ENCODE measurements at places on chromosomes 1 and 21.

DNA sequence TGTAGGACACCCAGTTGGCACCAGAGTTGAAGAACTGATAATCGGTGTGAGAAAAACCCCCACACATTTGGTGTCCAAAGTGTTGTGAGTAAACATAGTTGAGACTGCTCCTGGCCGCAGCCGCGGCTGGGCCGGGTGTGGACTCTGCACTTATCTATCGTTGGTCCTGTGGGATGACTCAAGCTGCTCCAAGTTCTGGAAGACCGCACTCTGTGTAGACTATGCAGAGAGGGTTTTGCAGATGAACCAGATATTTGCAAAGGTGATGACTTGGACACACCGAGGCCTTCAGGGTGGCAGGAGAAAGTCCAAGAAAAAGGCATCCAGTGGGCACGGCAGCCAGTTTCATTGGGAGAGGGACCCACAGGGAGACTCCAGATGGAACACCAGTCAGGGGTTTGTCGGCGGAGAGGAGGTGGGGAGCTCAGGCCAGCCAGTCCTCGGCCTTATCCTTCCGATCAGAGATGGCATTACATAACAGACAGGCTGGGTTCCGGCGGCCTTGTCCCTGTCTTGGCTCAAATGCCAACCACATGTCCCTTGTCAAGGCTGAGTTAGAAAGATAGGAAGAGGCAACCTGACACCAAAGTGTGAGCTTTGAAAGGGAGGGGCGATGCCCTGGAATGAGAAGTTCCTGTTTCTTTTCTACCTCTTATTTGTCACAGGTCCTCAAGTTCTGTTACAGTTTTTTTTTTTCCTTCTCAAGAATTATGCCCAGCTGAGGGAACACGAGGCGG is 21.1 kb downstream of the C2CD2 start:
- no peak for DNase-seq

DNA sequence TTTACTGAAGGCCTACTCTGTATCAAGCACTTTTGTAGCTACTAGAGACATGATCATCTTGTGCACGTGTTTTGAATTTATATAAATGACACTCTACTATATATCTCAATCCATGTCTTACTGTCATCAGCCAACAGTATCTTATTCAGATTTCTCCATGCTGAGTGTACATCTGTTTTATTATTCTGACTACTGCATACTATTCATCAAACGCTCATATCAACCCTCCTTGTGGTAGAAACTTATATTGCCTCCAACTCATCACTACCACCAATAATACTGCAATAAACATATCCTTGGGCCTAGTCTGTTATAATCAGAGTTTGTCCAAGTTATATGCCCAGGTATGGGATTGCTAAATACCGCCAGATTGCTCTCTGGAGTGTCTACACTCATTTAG is 81.6 kb upstream of the IRF2BP2 start:
- DNase-seq: no peak

- no peak for DNase-seq
Measured at GRCh38 chr21:37758982-37759381, 157.3 kb downstream of the KCNJ6 start.

DNA sequence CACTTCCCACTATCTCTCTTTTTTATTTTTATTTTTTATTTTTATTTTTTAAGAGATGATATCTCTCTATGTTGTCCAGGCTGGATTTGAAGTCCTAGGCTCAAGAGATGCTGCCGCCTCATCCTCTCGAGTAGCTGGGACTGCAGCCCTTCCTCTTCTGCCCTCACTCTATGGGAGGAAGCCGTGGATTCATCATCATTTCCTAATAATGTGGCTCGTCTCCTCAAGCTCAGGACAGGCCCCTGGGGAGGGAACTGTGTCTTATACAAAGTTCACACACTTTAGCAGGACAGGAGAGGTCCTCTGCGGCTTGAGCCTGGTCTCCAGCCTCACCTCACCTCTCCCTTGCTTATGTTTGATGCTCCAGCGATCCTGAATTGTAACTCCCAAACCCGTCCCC is 16.5 kb upstream of the IFFO2 start:
- no peak for DNase-seq

GRCh38 chr1:46394872-46395465 is 852 bp downstream of the FAAH start:
- DNase-seq: no peak

GRCh38 chr1:204650911-204651570 is 34.5 kb downstream of the LRRN2 start:
- no peak for DNase-seq

DNA sequence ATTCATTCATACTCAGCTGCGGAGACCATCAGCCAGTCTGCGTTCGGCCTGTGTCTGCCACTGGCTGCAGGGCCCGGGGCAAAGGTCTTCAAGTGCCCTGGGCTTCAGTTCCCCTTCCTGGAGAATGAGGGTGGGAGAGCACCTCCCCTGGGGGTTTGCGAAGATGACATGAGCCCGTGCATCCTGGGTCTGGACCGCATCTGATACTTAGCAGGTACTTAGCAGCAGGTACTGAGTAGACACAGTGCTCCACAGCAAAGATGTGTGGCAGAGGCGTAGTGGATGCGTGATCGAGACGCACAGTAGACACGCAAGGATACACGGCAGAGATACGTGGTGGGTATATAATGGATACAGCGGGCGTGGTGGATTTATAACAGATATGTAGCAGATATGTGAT is 51.3 kb downstream of the PRKCZ start:
- no peak for DNase-seq

- no peak for DNase-seq
Measured at GRCh38 chr1:160359559-160360226, 7.2 kb upstream of the NHLH1 start.

GRCh38 chr1:12251442-12251841 is 21.6 kb downstream of the VPS13D start:
- no peak for DNase-seq
